ENCODE measurements at places on chromosomes 4 and X.

GRCh38 chr4:2762048-2762447 lies 5.9 kb upstream of the TNIP2 start:
- no peak for DNase-seq

DNA sequence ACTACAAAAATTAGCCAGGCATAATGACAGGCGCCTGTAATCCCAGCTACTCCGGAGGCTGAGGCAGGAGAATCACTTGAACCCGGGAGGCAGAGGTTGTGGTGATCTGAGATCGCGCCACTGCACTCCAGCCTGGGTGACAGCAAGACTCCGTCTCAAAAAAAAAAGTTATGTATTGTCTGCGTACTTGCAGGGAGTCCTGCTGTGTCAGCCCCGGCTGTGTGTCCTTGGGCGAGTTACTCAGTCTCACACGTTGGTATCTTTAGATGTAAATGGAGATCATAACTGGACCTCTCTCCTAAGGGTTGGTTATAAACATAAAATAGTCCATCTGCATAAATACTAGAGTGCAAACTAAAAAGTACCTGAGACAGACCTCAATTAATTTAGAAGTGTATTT lies 22.7 kb upstream of the TBC1D14 start:
- DNase-seq, result no peak

DNA sequence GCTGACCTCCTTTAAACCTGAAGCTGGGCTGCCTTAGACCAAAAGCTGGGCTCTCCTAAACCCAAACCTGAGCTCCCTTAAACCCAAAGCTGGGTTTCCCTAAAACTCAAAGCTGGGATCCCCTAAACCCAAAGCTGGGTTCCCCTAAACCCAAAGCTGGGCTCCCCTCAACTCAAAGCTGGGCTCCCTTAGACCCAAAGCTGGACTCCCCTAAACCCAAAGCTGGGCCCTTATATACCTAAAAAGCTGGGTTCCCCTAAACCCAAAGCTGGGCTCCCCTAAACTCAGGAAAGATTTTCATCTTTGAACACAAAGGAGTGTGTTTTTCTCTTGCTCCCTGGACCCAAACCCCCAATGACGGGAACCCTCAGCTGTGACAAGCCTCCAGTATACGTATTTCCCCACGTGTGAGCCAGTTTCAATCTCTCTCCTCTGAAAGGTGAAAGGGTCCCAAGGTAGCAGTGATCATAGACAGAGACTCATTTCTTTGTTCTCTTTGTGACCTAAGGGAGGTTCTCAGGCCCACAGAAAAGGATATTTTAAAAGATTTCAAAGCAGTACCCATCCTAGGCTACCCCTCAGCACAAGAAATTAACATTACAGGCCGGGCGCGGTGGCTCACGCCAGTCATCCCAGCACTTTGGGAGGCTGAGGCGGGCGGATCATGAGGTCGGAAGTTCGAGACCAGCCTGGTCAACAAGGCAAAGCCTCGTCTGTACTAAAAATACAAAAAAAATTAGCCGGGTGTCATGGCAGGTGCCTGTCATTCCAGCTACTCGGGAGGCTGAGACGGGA lies 31.3 kb upstream of the ASMTL start:
- no peak for DNase-seq

- DNase-seq, result no peak
These were observed 20.6 kb upstream of the MAML3 start for GRCh38 chr4:140174543-140174942.

DNA sequence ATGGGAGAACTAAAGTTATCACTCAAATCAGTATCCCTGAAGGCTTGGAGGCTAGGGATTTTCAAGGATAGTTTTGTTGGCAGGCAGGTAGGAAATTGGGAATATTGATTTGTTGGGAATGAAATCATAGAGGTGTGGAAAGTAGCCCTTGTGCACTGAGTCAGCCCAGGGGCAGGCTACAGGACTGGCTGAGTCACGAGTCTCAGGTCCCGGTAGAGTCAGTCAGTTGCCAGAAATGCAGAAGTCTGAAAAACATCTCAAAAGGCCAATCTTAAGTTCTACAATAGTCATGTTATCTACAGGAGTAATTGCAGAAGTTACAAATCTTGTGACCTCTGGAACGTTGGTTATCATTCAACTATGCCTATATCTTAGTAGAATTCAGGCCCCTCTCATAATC lies 153.1 kb downstream of the GC start:
- no peak for DNase-seq

DNA sequence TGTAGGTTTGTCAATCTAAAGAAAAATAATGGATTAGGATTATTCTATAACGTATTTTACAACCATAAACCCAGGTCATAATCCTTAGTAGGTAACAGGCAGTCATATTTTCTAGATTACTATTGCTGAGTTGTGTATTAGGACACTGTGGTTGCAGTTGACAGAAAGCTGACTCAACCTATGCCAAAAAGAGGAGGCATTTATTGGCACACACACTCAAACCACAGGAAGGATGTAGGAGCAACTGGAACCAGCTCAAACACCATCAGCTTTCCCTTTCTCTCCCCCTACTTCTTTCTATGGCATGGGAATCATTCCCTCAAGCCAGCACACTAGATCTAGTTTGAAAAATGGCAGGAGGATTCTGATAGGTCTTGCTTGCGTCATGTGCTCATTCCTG lies 136.4 kb upstream of the FAM9C start:
- no peak for DNase-seq

DNA sequence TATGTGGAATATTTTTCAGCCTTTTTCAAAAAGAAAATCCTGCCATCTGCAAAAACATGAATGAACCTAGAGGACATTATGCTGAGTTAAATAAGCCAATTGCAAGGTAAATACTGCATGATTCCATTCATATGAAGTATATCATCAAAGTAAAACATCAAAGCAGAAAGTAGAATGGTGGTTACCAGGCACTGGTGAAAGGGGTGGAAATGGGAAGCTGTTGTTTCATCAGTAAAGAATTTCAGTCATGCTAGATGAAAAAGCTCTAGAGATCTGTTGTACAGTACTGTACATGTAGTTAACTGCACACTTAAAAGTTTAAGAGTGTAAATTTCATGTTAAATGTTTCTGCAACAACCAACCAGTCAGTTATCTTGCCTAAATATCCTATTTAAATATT lies 196.8 kb upstream of the ADGRL3 start:
- DNase-seq, result no peak

DNA sequence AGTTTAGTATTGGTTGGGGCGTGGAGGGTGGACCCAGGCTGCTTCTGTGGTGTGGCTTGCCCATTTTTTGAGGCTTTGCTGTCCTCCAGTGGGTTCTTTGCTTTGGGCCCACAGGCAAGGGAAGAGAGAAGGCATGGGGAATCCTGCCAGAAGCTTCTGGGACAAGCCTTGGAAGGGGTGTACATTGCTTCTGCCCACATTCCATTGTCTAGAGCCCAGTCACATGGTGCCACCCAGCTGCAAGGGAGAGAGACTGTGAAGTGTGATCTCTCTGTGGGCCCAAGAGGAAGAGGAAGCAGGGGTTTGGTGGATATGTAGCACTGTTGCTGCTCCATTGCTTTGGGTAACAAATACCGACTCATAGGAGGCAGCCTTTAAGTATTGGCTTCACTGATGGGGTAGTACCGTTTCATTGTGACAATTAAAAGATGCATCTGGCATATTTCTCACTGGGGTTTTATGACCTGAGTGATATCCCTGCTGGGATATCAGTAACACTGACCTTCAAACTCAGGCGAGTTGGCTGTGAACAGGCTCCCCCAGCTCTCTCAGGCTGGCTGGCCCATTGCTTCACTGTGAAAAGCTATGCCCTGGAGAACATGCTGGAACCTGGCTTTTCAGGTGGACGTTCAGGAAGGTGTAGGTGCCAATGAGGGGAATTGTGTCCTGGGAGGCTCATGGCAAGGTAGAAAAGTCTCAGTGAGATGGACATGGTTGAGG lies 85.9 kb downstream of the CLDN34 start:
- DNase-seq, result peak; percentile 76

GRCh38 chr4:88533937-88534750 lies 10.6 kb upstream of the PYURF start:
- DNase-seq, result no peak

- DNase-seq, result no peak
These were observed 139.9 kb downstream of the ZNF518B start for GRCh38 chr4:10317345-10317744.

- no peak for DNase-seq
These were observed 14.9 kb downstream of the RNF212 start for GRCh38 chr4:1098311-1098925.

DNA sequence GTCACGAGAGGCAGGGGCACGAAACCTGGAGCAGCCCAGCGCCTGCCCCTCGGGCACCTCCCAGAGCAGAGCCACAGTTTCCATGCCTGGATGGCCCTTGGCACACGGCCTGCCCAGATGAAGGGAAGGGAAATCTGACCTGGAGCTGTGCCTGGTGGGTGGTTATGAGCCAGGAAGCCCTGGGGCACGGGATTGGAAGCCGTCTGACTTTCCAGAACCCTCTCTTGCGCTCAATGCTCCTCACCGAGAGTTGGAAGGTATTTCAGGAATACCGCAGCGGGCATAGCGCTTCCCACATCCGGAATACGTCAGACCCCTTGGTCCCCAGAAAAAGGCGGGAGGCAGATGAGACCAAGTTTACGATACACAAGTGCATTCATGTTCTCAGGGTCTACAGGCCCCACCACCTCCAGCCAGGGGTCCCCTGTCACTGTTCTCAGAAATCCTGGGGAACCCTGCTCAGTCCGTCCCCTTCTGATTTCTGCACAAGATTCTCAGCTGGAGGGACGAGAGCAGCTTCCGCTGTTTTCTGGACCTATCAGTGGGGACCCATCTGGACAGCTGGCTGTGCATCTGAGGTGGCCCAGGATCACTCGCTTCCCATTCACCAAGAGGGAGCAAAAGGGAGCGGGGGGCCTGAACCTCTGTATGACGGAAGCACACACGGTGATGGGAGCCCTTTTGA lies 172.9 kb downstream of the AFAP1 start:
- DNase-seq, result no peak

DNA sequence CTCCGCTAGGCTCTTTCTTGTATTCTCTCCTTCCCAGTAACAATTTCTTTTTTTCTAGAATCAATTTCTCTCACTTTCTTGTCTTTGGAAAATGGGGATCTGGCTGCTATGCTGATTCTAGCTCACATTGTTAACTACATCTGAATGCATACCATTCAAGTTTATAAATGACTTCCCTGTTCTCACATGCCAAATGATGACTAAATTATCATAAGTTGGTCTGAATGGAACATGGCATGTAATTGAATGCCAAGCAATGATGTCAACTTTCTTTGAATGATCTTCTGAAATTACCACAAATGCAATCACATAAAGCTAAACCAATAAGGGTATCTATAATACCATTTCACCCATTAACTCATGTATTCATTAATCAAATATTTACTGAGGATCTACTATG lies 2.7 kb upstream of the ITM2A start:
- no peak for DNase-seq

DNA sequence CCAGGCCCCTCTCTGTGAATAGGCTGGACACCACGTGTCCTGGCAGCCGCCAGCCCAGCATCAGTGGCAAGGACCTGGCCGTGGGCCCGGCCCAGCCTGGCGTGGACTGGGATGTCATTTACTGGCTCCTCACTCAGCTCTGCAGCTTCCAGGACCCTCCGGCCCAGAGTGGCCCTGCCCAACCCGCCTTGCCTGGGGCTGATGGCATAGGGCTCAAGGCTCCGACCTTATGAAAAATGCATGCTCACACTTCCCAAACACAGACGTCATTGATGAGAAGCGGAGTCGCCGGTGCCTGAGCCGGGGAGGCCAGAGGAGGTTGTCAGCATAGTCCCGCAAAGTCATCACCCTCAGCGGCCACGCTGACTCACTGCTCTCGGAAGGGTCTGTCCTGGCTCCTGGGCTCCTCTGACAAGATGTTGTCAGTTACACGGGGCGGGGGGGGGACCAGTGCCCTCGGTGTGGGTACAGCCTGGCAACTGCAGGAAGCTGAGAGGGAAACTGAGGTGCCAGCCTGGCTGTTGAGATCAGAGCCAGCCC lies 14.3 kb downstream of the CFAP99 start:
- DNase-seq, result peak; percentile 88

DNA sequence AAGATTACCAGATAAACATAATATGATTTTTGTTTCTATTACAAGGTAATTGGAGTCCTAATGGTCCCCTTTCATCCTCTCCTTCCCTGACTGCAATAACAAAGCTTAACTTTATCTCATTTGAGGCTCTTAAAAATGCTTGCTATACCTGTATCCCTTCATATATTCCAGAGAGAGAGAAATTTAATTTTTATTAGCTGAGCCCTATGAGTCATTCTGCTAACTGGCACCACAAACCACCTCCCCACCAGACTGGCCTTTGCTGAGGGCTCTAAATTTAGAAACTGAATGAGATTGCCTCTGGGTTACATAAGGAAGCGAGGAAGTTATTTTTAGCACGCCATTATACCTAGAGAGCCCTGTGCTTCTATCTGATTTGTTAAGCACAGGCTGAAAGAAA lies 27.4 kb downstream of the CBLL2 start:
- DNase-seq, result no peak

GRCh38 chr4:93654211-93654610 lies 174.3 kb upstream of the ATOH1 start:
- DNase-seq, result no peak

DNA sequence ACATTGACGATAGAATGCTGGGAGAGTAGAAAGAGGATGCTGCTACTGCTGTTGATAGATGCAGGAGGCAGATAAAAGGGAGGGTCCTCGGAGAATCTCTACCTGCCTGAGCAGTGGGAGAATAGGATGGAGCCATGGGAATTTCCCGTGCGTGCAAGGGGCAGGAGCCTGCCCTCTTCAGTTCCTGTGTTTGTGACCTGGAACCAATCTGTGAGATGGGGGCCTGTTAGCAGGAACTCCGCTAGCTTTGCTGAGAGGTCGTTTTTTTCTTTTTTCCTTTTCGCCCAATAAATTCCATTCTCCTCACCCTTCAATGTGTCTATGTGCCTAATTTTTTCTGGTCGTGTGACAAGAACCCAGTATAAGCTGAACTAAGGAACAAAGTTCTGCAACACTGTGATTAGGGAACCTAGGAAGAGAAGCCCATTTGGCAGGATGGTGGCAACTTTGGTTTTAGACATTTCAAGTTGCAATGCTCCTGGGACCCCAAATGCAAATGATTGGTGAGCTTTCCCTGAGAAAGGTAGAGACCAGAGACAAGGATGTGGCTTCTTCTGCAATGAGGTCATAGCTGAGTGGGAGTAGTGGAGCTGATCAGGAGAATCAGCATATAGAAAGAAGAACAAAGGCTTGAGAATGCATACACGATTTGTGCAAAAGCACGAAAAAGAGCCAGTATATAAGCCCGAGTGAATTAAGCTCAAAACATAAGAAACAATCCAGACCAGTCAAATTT lies 23.9 kb downstream of the SLC39A8 start:
- no peak for DNase-seq

- DNase-seq, result no peak
These were observed 174.8 kb upstream of the NPY2R start for GRCh38 chr4:155033604-155034003.
